ENCODE measurements at places on chromosomes 16 and 17. TPM values are rescaled to one million over a fixed set of nuclear protein-coding genes. Genes with fewer than 3 reads are reported as not detected.

DNA sequence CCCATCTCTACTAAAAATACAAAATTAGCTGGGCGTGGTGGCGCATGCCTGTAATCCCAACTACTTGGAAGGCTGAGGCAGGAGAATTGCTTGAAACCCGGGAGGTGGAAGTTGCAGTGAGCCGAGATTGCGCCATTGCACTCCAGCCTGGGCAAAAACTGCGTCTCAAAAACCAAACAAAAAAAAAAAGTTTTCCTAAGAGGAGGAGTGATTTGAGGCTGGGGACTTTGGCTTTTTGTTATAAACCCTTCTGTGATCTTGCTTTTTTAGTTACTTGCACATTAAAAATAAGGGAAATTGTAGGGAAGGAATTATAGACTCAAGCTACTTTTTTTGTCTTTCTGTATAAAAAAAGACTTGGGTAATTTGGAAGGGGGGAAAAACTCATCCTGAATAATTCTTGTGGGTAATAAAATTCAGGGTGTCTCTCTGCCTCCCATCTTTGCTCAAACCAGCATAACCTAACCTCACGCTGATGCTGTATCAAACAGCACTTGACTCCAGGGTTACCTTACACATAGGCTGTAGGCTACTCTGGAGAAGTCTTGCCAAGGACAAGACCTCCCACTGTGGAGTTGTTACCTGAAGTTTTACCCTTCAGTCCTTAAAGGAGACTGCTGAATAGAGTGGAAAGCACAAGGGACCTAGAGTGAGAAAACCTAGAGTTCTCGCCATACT is 1.7 kb upstream of the CDR2 start:
- DNase-seq, result no peak

Gene HOXB2
- total RNA-seq, result 1.8 TPM

GRCh38 chr17:17934806-17935205 is 37.4 kb downstream of the TOM1L2 start:
- DNase-seq, result no peak

Gene PMFBP1
- total RNA-seq, result 1.2 TPM

Gene NUFIP2
- 79.8 TPM for total RNA-seq

DNA sequence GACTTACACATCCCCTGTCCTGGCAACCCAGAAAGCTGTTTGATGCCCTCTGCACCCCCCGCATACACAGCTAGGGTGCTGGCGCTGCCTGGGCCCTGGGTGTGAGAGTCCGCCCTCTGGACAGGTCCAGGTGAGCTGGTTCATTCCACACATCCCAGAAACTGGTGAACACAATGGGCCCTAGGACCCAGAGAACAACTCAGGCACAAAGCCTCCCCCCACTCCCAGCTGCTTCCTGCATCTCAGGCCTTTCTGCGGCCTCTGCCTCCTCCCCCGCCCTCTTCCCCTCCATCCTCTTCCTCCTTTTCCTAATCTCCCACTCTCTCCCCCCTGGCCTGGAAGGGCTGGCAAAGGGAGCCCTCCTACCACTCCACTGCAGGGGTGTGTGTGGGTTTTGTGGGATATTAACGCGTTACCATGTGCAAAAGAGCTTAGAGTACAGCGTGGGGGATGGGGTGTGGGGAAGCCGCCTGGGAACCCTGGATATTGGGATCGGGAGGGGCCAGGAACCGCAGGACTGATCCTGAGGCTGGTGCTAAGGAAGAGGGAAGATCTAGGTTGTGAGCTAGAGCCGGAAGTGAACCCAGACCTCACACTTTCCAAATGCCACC is 1.6 kb upstream of the PPP1R9B start:
- DNase-seq, result peak; percentile 80

GRCh38 chr16:22355487-22355908 is 18.9 kb downstream of the CDR2 start:
- DNase-seq, result no peak

DNA sequence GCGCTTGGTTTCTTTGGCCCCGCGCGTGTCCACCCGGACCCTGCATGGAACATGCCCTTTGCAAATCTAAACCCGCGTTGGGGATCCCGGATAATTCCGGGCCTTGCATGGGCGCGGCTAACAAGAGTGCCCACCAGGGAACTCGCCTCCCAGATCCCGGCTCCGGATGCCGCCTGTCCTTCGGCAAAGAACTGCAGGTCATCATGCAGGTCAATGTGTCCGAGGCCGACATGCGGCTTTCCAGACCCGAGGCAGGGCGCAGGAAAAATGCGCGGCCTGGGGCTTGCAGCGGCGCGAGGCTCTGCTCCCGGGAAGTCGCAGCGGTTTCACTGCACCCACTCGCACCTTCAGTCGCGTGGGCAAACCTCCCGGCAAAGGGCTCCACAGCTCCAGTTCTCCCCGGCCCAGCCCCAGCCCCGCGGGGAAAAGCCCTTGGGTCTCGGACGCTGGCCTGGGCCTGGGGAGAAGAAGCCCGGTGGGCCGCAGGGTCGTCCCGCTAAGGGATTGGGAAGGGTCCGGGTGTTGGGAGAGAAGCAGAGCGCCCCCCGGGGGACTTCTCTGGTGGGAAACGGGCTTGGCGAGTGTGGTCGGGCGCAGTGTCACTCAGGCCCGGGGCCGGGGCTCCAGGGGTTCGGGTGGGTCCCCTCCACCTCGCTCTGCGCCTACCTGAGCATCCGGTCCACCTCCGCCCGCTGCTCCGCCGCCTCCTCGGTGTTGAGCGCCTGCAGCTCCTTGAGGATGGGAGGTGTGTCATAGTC is 805 bp downstream of the HNF1B start:
- no peak for DNase-seq

DNA sequence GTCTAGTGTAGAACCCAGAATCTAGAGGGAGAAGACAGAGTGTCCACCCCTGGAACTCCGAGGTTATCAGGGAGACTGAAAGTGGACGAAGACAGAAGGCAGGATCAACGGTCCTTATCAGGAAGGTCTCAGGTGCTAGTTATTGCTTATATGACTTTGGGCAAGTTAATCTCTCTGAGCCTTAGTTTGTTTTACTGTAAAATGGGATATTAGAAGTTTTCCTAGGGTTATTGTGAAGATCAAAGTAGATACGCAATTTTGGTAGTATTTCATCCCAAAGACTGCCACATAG is 1.2 kb downstream of the RNF167 start:
- no peak for DNase-seq

DNA sequence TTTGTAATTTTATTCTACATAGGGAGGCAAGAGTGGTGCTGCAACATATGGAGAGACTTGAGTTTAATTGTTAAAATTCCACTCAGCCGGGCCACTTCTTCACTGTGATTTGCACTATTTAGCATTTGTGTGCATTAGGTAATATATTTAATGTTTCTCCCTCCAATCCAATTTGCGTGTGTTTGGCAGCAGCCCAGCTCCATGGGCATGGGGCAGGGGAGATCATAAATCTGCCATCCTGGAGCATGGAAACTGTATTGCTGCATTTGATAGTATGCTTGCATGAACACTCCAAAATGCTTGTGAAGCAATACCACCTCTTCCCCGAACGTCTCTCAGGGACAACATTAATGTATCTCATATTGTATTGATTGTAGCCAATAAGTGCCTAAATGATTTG is 339.1 kb upstream of the RBFOX1 start:
- DNase-seq, result no peak

DNA sequence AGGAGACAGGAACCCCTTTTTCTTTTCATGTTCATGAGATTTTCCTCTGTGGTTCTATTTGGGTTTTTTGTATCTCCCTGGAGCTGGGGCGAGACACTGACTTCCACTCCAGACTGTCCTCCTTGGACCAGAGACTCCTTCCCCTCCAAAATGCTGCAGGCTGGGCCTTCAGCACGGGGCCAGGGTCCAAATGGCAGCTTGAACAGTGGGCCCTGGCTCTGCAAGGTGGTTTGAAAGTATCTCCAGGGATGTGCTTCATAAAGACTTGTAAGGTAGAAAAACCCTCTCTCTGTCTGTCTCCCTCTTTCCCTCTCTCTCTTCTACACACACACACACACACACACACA is 236.1 kb downstream of the ZNF423 start:
- no peak for DNase-seq

DNA sequence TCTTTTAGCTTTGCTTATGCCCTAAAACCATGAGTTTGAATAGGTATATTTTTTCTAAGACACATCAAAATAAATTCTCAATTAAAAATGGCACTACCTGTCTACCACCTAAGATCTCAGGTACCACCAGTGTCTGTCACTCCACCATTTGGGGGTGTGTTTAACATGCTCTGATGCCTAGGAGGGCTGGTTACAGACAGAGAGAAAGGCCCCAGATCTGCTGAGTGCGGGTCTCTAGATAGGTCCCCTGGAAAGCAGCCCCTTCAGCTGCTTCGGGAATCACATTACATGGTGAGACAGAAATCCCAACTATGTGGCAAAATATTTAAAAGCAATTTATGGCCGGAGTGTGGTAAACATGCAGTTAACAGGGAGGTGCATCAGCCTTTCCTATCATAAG is 653 bp upstream of the VAC14 start:
- no peak for DNase-seq

Gene KRTAP1-5
- not detected for total RNA-seq

Gene IL17C
- 0.36 TPM for total RNA-seq

- DNase-seq, result no peak
Measured at GRCh38 chr17:55344514-55344997, 77.1 kb downstream of the MMD start.
